CD4-positive, alpha-beta memory T cell (primary cell): ENCODE measurements at places on chromosomes 6 and 20.
A peak's percentile ranks its signal among the peaks of the same experiment; 100 is the strongest.

- DNase-seq, result no peak
Measured at GRCh38 chr6:24504649-24505586, 10.1 kb downstream of the ALDH5A1 start.

DNA sequence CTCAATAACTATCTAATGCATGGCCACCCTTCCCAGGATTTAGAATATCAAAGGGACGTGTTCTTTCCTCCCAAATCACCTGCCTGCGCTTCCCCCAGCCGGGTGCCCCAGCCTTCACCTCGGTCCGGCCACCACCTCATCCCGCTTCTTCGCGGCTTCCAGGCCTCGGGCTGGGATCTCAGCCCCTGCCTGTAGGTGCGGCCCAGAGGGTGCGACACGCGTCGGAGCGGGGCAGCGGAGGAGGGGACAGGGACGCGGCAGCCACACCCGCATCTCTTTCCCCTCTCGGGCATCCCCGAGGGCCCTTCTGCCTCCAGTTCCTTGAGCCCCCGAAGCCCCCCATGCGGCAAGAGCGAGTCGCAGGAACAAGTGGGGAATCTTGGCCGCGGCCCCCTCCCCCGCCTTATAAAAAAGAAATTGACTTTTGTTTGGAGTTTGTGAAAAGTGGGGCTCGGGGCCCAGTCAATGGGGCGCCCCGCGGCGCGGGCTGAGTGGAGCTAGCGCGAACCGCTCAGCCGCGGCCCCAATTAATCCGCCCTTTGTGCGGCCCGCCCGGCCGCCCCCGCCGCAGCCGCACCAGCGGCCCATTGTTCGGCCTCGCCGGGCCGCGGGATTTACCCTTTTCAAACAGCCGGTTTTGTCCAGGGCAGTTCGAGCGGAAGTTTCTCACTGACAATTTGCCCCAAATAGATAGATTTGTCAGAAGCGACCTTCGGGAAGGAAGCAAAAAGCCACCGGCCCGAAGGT is 8.4 kb upstream of the NR2E1 start:
- DNase-seq, result no peak

GRCh38 chr6:36701401-36701991 is 3.9 kb downstream of the RAB44 start:
- DNase-seq, result no peak

GRCh38 chr6:137552809-137553208 is 58.6 kb upstream of the OLIG3 start:
- DNase-seq, result no peak

GRCh38 chr6:147614501-147614900 is 106.0 kb downstream of the SAMD5 start:
- DNase-seq, result no peak

- no peak for DNase-seq
Measured at GRCh38 chr6:6932968-6933367, 174.8 kb upstream of the RREB1 start.

DNA sequence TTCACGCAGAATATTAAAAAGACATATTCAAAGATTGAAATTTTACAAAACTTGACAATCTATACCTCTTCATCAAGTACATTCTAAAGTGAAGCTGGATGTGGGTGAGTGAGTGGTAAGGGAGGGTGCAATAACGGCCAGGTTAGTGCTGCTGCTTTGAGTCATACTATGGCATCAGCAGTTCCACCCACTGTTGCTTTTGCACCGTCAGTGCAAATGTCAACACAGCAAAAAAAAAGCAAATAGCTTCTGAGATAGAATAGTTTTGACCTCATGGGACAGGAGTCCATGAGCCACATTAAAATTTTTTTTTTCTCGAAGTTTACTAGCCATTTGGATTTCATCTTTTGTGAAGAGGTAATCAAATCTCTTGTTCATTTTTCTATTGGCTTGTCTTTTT is 31.8 kb downstream of the PSMF1 start:
- no peak for DNase-seq

- DNase-seq, result peak; percentile 17
Measured at GRCh38 chr6:27188061-27188884, 59.2 kb upstream of the PRSS16 start.

DNA sequence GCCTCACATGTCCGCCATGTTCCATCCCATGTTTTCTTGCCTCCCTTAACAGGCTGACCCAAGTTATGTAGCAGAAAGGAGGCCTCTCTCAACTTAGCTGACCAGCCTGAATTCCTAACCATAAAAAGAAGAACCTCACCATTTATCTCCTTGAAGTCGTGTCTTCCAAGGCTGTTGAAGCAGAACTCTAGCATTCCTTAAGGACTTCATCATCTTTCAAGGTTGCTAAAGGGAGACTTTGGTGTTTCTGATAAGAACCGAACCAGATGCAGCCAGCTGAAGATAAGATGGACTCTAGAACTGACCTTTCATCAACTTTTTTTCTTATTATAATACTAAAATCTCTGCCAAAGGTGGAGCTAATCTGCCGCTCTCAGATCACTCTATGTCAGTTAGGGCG is 571.7 kb upstream of the SLC35B3 start:
- DNase-seq, result no peak

- no peak for DNase-seq
Measured at GRCh38 chr20:63319164-63320040, 26.4 kb downstream of the COL20A1 start.

DNA sequence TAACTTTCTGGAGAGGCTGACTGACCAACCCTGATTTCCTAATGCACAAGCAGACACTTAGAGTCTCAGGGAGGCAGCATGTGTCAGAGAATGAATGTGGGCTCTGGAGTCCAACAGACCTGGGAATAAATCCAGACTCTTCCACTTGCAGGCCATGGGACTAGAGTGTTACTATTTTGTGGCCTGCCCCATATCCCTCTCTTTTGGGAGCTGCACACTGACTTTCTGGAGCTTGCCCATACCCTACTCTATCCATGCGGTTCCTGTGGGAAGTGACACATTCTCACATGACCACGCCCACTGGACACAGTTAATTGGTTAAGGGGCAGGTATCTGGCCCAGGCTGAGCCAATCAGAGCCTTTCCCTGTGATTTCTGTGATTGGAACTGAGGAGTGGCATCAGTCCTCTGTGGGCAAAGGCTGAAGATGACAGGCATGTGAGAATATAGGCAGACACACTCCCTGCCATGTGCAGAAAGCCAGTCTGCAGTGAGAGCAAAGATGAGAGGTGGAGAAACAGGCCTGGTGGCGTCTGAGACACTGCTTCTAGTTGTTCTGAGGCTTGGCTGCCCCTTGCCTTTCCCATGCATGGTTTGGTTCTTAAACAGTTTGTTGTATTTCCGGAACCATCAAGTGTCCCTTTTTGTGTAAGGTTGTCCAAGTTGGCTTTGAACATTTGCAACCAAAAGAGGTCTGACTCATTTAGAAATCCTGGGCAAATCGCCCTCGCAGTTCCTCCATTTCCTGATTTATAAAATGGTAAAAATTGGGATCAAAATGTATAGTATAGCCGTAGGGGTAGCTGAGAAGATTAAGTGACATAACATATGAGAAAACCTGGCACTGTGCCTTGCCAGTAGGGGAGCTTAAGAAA is 125.6 kb downstream of the CDC5L start:
- no peak for DNase-seq

- peak; percentile 56 for DNase-seq
Measured at GRCh38 chr6:142842418-142843261, 102.3 kb downstream of the HIVEP2 start.

- no peak for DNase-seq
Measured at GRCh38 chr6:155103816-155104366, 108.8 kb downstream of the TIAM2 start.

GRCh38 chr6:6619021-6619794 is 30.7 kb downstream of the LY86 start:
- DNase-seq, result no peak

DNA sequence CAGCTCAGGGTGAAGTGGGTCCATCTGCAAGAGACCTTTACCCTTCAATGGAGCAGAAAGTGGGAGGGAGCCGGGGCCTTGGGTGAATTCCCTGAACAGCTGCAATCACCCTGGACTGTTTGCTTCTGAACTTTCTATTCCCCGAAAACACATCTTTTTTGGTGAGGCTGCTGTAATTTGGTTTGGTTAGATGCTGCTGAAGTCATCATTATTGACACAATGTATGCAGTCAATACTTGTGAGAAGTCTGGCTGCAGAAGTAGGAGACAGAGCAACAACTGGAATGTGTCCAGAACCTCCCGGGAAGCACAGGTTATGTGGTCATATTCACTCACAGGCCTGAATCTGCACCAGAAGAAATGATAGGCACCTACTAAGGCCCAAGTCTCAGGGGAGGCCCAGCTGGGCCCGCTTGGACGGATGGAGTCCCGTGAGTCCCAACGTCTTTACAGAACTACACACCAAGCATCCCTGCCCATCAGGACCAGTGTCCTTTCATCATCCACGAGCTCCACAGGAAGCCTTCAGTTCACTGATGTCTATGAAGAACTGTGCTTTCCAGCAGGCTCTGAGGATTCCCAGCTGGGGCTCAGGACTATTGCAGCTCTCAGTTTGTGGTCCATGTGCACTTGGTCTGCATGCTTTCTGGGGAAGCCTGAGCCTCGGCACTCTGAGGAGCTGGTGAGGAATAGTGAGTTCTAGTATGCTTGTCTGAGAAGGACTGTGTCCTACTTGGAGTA is 177.6 kb downstream of the THBS2 start:
- no peak for DNase-seq

DNA sequence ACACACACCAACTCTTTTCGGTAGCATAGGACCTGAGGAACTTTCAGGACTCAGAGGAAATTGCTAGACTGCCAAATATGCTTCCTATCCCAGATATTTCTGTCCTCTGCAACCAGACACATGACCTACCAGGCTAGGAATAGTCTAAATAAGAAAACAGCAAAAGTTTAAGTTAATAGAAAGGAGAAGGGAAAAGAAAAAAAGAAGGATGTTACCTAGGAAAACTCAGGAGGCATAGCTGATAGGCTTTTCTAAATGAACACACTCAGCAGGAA is 74.6 kb downstream of the MAP3K5 start:
- no peak for DNase-seq

DNA sequence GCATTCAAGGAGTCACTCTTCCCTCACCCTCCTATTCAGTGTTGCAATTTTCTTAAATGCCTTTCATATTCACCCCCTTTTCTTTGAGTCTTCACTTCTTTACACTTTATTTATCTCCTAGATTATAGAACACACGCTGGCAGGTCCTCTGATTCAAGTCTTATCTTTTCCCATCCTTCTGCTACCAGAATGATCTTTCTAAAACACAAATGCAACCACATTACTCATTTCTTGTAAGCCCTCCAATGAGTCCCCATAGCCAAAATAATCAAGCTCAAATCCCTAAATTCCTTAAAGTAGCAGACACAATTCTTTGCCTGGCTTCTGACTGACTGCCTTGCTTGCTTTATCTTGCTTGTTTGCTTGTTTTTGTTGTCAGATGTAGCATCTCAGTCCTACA is 920.0 kb downstream of the TFAP2A start:
- no peak for DNase-seq

DNA sequence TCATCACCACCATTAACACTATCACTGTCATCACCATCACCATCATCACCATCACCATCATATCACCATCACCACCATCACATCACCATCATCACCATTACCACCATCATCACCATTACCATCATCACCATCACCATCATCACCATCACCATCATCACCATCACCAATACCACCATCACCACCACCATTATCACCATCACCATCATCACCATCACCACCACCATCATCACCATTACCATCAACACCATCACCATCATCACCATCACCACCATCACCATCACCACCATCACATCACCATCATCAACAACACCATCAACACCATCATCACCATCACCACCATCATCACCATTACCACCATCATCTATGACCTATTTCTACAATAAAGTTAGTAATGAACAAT is 86.1 kb upstream of the PDE10A start:
- no peak for DNase-seq

DNA sequence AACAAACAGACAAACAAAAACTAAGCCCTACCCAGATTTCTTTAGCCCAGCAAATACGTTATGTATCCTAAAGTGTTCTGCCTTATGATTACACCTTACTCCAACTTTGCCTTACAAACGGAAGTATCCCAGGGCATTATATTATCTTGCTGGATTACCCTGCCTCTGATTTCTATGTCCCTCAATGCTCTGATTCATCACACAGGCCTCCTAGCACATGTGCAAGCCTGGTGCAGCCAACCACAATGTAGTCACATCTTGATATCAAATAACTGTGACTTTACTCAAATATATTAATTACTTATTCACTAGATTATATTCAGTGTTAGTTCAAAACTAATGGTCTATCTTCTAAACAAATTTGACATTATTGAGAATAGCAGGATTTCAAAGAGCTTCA is 598.6 kb downstream of the TBC1D32 start:
- DNase-seq, result no peak

DNA sequence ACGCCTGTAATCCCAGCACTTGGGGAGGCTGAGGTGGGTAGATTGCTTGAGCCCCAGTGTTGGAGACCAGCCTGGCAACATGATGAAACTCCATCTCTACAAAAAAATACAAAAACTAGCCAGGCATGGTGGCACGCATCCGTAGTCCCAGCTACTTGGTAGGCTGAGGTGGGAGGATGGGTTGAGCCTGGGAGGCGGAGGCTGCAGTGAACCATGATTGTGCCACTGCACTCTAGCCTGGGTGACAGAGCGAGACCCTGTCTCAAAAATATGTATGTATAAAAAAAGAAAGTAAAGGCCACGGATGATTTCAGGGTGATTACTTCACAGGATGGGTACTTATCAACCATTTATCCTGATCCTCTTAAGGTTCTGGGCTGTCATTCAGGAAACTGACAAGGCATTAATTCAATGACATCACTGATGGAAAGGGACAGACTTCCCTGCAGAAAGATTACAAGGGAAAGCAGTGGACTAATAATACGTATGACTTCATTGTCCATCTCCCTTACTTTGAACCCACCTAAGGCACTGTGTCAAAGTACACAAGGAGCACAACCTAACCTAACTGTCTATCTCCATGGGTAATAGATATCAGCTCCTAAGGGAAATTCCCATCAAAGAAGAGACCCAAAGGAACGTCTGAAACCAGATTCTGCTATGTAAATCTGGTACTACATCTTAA is 61.2 kb downstream of the ZMYND8 start:
- no peak for DNase-seq

GRCh38 chr20:4062721-4063606 is 47.6 kb upstream of the RNF24 start:
- DNase-seq, result no peak

DNA sequence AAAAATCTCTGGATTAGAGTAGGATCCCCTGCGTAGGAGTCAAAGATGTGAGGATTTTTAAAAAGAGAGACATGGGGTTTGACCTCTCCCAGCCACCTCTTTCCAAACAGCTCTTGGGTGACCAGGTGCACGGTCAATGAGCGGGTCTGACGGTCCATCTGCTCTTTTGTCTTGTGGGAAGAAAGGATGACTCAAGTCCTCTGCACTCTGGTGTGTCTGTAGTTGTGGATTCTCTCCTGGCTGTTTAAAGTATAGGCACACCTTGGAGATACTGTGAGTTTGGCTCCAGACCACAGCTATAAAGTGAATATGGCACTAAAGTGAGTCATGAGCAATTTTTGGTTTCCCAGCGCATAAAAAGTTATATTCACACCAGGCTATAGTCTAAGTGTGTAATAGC is 209.8 kb downstream of the BMP7 start:
- DNase-seq, result no peak

GRCh38 chr6:155223646-155224451 is 40.0 kb upstream of the CLDN20 start:
- DNase-seq, result peak; percentile 15
